Progenitor cell of endocrine pancreas (in vitro differentiated cells): ENCODE measurements at places on chromosomes 2 and 18. TPM values are rescaled to one million over a fixed set of nuclear protein-coding genes. Genes with fewer than 3 reads are reported as not detected.

MAL gene
- total RNA-seq, result not detected in 2 replicates

ANKRD30B gene
- not detected in 2 replicates for total RNA-seq

DNA sequence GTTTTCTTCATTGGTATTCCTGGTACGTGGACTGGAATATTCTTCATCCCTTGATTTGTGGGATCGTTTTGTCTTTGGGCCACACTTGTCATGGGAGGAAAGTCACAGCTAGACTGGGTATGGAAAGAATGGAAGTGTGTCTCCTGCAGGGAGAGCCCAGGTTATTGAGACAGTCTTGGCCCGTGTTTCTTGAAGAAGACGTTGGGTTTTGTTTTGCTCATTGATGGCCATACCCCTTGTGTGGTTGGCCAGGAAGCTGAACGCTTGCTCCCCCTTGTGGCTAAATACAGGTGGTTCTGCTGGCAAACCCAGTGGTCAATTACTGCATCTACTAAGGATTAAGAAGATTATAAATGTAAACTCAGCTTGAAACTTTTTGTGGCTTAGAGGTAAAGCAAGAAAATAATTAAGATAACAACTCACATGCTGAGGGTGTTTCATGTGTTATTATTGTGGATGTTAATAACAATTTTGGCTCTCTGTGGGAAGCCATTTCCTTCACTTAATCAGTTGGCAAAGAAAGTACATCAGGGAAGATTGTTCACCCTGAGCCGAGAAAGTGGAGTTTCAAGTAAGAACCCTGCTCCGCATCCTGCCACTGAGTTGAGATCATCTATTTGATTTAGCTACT lies 91.8 kb downstream of the NEDD4L start:
- H3K27me3 ChIP-seq, result no peaks in the 10 kb centered on the region
- DNase-seq, result peak; percentile 27
- H3K36me3 ChIP-seq, result no peaks in the 10 kb centered on the region

DNA sequence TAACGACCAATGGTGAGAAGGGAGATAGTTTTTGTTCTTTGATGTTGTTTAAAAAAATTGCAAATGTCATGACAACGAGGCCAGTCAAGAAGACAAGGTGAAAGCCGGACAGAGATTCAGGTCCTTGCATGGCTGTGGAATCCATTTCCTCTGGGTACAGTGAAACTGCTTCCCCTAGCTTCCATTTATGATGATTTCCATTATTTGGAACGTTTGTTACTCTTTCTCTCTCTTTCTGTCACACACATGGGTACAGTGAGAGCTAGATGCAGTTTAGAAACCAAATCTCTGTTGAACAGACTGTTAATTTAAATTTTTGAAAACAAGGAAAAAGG lies 57.4 kb upstream of the MSH2 start:
- H3K4me3 ChIP-seq, result peak overlapping the region; percentile 98
- no peaks in the 10 kb centered on the region for H3K27me3 ChIP-seq
- peaks cover 44% of the 10 kb centered on the region for H3K4me1 ChIP-seq
- peak overlapping the region; percentile 97 for H3K27ac ChIP-seq
- DNase-seq, result no peak
- peaks cover 10% of the 10 kb centered on the region for H3K36me3 ChIP-seq

- no peak for DNase-seq
- H3K27me3 ChIP-seq, result peaks cover 13% of the 10 kb centered on the region
- H3K36me3 ChIP-seq, result no peaks in the 10 kb centered on the region
- H3K4me3 ChIP-seq, result no peak overlapping the region
- H3K4me1 ChIP-seq, result peaks cover 39% of the 10 kb centered on the region
Observed at GRCh38 chr2:237857791-237858190, 1.6 kb upstream of the RAMP1 start.

- no peaks in the 10 kb centered on the region for H3K4me1 ChIP-seq
- DNase-seq, result no peak
- H3K4me3 ChIP-seq, result no peak overlapping the region
- H3K27me3 ChIP-seq, result peaks cover 3% of the 10 kb centered on the region
Observed at GRCh38 chr2:113777371-113777770, 20.9 kb upstream of the SLC35F5 start.

DNA sequence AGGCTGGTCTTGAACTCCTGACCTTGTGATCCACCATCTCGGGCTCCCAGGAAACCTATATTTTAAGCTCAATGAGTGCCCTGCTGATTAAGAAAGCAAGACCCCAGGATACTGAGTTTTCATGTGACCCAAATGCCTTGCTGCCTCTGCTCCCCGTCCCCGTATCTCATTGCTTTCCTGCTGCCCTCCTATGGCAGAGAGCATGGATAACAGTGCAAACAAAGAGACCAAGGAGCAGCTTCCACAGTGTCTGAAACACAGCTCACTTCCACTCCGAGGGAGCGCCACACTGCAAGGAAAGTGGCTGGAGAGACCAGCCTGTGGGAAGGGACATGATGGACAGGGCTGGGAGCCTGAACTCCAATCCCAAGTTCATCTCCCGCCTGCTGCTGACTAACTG lies 246.8 kb downstream of the TMEM182 start:
- H3K4me3 ChIP-seq, result no peak overlapping the region
- H3K4me1 ChIP-seq, result no peaks in the 10 kb centered on the region
- no peaks in the 10 kb centered on the region for H3K36me3 ChIP-seq
- no peak for DNase-seq
- H3K27me3 ChIP-seq, result no peaks in the 10 kb centered on the region

DNA sequence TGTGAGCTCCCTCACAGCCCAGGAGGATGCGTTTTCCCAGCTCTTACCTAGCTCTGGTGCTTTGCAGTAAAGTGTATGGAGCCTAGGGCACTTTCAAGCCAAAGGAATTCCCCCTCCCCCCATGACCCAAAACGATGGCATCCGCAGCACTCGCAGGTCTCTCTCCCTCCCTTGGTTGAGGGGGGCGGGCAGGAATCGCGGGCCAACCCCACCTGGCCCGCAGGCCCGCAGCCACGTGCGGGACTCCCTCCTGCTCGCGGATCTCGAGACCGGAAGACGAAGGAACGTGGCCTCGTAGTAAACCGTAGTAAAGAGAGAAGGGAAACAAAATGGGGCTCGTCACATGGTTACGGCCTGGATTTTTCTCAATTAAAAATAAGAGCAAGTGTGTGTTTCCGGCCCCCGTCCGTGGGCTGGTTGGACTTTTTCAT lies 8.5 kb downstream of the IRS1 start:
- peaks cover 14% of the 10 kb centered on the region for H3K36me3 ChIP-seq
- peak overlapping the region; percentile 97 for H3K27ac ChIP-seq
- H3K4me3 ChIP-seq, result peak overlapping the region; percentile 88
- DNase-seq, result no peak
- no peaks in the 10 kb centered on the region for H3K27me3 ChIP-seq

DNA sequence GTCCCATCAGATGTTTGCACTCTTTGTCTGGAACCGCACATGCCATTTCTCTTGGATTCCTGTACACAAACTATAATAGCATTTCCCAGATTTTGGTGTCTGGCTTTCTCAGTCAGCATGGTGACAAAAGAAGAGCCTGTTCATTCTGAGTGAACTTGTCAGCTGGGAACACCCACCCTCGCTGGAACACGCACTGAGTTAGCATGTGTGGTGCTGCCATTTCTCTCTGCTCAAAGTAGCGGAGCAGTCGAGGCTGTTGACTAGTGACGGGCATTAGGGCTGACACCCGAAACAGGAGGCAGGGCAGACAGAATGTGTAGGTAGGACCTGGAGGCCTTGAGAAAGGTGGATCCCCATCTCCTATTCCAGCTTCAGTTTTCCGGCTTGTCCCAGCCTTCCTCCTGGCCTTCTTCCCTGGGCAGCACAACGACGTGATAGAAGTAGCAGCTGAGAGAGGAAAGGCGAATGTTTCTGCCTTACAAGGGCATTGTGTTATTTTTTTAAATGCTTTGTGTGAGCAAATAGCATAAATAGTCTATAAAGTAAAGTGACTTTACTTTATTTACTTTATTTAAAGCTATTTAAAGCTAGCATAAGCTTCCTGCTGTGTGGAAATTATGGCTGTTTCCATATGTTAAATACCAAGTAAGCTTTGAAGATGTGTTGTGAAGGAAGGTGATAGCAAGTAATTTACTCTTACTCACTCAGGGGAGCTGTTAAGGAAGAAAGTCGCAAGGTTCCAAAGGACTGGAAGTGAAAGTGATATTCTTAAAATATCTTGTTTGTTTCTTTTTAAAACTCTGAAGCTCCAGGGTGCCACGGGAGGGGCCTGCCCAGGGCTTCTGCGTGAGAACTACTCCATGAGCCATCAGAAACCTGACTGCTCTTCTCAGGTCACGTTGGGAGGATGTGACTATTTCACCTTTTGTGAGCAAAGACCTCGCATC lies 272.6 kb downstream of the NEDD4L start:
- no peak overlapping the region for H3K4me3 ChIP-seq
- H3K36me3 ChIP-seq, result peaks cover 10% of the 10 kb centered on the region

EGR4 gene
- total RNA-seq, result 0.12 TPM in 1 of 2 replicates, not detected in the other

GRCh38 chr18:23945416-23946079 lies 69.0 kb upstream of the TTC39C start:
- no peak overlapping the region for H3K27ac ChIP-seq
- DNase-seq, result no peak
- H3K36me3 ChIP-seq, result no peaks in the 10 kb centered on the region
- peaks cover 7% of the 10 kb centered on the region for H3K4me1 ChIP-seq
- H3K4me3 ChIP-seq, result no peak overlapping the region

DNA sequence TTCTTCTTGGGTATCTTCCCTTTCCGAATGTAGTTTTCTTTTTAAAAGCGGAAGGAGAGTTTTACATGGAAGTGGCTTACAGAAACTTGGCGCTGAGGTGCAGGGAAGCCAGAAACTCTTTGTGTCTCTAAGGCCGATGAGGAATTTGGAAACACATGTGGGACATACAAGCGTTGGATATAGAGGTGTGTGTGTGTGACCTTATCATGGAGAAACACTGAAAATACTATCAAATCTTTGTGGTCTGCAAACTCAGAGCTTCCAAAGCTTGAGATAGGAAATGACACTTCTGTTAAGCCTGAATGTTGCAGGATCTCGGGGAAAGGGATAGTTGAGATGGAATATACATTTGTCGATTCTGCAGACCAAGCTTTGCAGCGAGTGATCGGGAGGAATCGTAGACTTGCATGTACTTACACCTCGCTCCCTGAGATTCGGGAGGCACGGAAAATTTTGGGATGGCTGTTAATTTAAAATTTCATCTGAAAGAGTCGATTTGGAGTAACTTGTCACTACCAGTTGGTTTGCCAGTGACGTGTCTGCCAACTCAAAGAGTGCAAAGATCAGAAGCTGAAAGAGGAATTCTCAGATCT lies 1.0 kb downstream of the NAB1 start:
- peaks cover 24% of the 10 kb centered on the region for H3K4me1 ChIP-seq
- no peak for DNase-seq
- H3K4me3 ChIP-seq, result peak overlapping the region; percentile 90
- peaks cover 14% of the 10 kb centered on the region for H3K27me3 ChIP-seq

- no peak for DNase-seq
- H3K4me3 ChIP-seq, result no peak overlapping the region
- H3K27ac ChIP-seq, result peak overlapping the region; percentile 15
- H3K27me3 ChIP-seq, result no peaks in the 10 kb centered on the region
- H3K4me1 ChIP-seq, result peaks cover 51% of the 10 kb centered on the region
Observed at GRCh38 chr2:105887256-105887655, 142.5 kb downstream of the NCK2 start.

DNA sequence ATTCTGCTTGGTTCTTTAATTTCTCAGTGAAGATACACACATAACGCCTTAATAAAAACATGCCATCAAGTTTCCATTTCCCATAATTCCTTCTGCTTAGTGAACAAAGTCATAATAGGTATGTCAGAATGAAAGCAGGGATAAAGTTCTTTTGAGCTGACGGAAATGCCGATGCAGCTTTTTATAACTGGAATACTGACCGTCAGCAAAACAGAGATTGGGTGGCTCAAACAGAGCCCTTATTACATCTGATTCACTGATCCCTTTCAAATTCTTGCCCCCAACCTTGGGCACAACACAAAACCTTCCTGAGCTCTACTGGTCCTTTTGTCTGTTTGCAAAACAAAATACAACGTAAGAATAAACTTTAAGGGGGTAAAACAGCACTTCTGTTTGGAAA lies 140.4 kb downstream of the CDH2 start:
- DNase-seq, result no peak
- H3K4me1 ChIP-seq, result peaks cover 27% of the 10 kb centered on the region
- no peak overlapping the region for H3K27ac ChIP-seq
- H3K36me3 ChIP-seq, result peaks cover 3% of the 10 kb centered on the region
- no peak overlapping the region for H3K4me3 ChIP-seq

LHCGR gene
- not detected in 2 replicates for total RNA-seq

- no peak overlapping the region for H3K4me3 ChIP-seq
- H3K4me1 ChIP-seq, result peaks cover 7% of the 10 kb centered on the region
- DNase-seq, result no peak
- H3K27me3 ChIP-seq, result peaks cover 3% of the 10 kb centered on the region
- no peaks in the 10 kb centered on the region for H3K36me3 ChIP-seq
Observed at GRCh38 chr2:187612857-187613256, 58.6 kb upstream of the TFPI start.

C2orf42 gene
- 21.0 and 28.0 TPM in 2 replicates for total RNA-seq

- no peak for DNase-seq
- H3K27me3 ChIP-seq, result no peaks in the 10 kb centered on the region
- no peak overlapping the region for H3K4me3 ChIP-seq
- no peak overlapping the region for H3K27ac ChIP-seq
- no peaks in the 10 kb centered on the region for H3K4me1 ChIP-seq
Observed at GRCh38 chr18:38796762-38797161, 1231.2 kb upstream of the CELF4 start.

GRCh38 chr2:191571163-191571769 lies 106.7 kb upstream of the NABP1 start:
- no peak overlapping the region for H3K27ac ChIP-seq
- peaks cover 9% of the 10 kb centered on the region for H3K4me1 ChIP-seq
- DNase-seq, result no peak

IL1F10 gene
- total RNA-seq, result not detected in 2 replicates

DNA sequence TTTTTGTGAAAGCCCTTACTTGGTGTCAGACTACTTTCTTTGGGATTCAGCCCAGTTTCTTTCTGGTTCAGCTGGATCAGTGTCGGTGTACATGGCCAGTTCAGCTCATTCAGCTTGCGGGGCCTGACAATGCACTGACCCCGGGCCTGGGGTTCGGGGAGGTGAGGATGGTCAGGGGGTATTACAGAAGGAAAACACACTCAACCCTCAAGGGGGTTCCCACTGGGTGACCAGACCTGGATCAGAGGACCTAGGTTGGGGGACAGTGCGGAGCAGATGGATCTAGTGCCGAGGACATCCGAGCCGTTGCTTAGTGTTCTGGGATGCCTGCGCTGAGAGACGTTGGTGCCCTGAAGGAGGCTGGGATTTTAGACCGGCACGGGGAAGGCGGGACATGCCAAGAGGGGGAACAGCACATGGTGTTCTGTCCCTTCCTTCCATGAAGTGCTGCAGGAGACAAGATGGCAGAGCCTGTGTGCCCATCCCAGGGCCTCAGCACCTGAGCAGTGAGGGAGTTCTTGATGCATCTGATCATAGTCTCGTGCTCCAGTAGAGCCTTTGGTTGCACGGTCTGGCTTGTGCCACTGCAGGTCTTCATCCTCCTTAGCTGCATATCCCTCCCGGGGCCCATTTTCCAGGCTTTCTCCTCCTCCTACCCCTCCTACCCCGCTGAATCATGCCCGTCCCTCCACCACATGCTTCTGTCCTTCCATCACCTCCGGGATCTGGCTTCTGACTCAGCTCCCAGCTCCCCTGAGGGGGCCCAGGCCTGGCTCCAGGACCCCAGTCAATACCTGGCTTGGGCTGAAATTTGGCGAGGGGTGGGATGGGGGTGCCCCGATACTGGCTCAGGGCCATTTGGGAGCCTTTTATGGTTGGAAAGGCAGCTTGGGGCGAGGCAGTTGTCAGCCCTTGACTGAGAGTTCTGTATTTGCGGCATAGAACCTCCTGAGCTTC lies 18.0 kb downstream of the SPEG start:
- H3K36me3 ChIP-seq, result peaks cover 1% of the 10 kb centered on the region
- H3K27ac ChIP-seq, result no peak overlapping the region
- peaks cover 50% of the 10 kb centered on the region for H3K27me3 ChIP-seq

SERPINB13 gene
- not detected in 2 replicates for total RNA-seq

- H3K4me3 ChIP-seq, result no peak overlapping the region
- no peak overlapping the region for H3K27ac ChIP-seq
- H3K27me3 ChIP-seq, result no peaks in the 10 kb centered on the region
- peaks cover 13% of the 10 kb centered on the region for H3K36me3 ChIP-seq
- no peaks in the 10 kb centered on the region for H3K4me1 ChIP-seq
Observed at GRCh38 chr2:74679615-74680014, 25.6 kb downstream of the SEMA4F start.
